ENCODE measurements at places on chromosomes 1 and 21.

GRCh38 chr1:81327103-81327710 lies 473.5 kb upstream of the ADGRL2 start:
- DNase-seq, result no peak

DNA sequence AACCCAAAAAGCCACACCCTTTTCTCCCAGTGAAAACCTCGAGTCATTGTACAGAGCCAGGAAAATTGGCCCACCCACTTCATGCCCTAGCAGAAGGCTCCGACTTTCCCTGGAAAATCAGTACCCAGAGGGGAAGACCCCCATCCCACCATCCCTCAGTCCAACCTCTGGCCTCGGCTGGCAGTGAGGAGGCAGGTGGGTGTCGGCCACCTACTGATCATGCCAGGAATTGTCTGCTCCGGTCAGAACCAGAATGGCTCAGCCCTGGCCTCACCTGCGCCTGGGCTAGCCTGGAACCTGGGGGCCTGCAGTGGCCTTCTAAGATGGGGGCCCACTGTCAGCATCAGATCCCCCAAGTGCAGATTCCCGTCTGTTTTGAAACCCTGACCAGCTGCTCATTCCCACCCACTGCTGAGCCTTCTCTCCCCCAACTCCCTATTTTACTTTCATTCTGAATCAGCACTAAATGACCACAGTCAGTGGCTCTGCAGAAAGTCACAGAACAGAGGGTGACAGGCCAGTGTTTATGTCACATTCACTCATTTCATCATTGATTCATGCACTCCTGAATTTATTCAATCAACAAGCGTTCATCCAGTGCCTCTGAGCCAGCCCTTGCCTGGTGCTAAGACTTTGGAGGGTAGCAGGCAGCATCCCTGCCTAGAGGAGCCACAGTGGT lies 3.0 kb upstream of the S100A9 start:
- DNase-seq, result no peak

DNA sequence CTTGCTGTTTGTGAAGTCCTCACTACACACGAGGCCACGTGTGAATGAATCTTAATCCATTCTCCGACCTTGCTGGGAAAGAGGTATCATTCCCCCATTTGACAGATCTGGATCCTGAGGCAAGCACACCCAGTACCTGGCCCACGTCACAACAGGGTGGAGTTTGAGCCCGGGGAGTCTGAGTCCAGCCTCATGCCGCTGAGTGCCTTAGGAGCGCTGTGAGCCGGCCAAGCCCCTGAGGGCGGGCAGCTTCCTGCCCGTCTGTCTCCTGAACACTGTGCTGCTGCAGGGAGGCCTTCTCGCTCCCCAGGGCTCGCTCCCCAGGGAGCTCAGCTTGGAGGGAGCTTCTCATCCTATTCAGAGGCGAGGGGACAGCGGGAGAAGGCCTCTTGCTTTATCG lies 29.7 kb downstream of the SLC45A1 start:
- DNase-seq, result no peak

GRCh38 chr1:77779529-77780281 lies at the start of gene MIGA1:
MIGA1 (plus strand) TSS chr1:77779649; CDS start chr1:77783253, 3,604 bp downstream.
- peak; percentile 71 for DNase-seq

DNA sequence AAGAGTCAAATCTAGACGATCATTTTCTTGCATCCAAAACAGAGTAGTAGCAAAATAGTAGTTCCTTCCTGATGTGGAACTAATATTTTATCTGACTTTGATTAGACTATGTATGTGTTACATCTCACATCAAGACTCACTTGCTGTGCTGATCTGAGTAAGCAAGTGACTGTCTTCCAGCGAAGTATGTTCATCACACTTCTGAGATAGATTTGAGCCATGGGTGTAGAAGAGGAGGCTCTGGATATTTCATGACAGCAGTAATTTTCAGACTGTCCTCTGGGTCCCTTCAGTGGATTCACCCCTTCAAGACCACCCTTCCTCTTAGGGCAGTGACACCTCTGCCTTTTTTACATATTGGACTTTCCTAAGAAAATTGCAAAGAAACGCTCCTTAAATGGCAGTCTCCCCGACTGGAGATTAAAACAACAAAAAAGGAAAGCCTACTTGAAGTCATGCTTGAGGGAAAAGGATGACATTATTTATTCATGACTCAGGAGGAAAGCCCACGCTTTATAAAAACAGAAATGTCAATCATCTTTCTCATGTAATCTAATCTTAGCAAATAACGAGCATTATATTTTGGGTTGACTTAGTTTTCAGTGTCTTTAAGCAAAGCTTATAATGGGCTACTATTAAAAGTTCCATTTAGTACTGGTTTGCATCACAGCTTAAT lies 22.8 kb downstream of the ATP1B1 start:
- no peak for DNase-seq

- DNase-seq, result no peak
Observed at GRCh38 chr1:178376008-178376407, 120.8 kb downstream of the CLEC20A start.

GRCh38 chr21:43207868-43208267 lies 39.1 kb downstream of the CRYAA start:
- DNase-seq, result no peak

GRCh38 chr1:66374561-66375111 lies 159.3 kb upstream of the SGIP1 start:
- DNase-seq, result no peak

DNA sequence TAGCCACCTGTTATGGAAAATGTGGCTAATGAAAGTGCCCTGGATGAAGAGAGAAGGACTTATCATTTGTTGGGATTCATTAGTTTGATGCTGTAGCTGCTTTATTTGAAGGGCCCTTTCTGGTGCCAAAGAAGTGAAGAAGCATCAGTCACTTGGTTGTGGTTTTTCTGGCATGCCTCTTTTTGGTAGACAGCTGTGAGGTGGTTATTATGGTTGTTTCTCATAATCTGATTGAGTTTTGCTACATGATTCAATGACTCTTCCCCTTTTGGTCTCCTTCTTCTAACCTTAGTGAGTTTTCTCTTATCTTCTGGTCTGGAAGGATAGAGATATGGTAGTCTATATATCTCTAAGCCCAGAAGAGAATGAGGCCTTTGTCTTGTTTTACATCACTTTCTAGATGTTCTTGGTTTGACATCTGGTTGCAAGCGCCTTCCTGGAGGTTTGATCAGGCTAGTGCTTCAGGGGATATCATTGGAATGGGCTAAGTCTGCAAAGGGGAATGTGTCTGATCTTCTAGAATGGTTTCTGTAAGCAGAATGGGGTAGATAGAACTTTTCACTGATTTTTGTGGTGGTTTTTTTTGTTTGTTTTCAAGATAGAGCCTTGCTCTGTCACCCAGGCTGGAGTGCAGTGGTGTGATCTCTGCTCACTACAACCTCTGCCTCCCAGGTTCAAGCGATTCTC lies 26.0 kb downstream of the ARID1A start:
- no peak for DNase-seq

DNA sequence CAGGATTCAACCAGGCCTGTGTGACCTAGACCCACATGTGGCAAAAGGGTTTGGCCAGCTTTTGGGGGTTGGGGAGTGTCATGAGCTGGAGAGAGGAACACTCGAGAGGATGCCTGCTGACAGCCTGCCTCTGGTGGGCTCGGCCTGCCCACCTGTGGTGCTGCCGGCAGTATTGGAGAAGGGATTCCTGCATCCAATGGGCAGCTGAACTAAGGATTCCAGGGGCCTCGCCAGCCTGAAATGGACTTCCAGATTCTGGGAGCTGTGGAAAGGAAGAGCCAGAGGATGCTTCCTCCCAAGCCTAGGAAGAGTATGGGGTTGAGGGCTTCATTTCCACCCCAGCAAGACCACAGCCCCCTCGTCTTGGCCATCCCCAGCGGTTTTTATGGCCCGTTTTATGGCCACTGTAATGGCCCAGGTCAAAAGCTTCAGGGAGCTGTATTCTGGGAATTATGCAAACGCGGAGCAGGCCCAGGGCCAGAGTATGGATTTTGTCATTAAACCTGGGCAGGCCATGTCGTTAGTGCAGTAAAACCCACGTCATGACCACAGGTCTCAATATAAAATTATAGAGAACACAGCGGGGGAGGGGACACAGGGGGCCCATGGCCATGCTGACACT lies 63.6 kb downstream of the TMEM53 start:
- no peak for DNase-seq

DNA sequence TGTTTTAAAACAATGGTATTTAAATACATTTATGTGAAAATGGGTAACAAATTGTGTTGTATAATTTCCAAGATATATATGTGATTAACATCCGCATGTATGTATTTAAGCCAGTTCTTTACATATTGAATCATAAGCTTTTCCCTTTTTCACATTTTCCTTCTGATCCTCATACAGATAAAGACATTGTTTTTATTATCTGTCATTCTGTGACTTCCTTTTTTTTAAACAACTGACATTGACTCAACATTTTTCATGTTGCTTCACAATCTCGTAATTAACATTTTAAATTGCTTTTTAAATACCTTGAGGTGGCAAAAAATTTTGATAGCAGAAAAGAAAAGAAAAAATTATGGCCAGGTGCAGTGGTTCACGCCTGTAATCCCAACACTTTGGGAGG lies 1.4 kb downstream of the STXBP3 start:
- no peak for DNase-seq

DNA sequence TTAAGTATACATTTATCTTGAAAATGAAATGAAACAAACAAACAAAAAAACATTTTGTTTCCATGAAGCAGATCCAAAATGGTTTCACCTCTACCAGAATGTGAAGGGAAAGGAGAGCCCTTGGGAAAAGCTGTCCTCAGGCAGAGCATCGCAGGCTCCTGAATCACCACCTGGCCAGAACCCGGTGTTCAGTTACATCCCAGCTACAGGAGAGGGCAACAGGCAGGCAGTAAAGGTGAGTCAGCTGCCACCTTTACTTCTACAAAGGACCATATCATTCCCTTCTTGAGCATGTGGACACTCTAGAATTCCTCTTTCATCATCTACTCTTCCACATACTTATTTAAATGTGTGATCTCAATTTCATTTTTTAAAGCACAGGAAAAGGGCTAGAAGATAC lies 151.2 kb downstream of the PIGK start:
- no peak for DNase-seq

DNA sequence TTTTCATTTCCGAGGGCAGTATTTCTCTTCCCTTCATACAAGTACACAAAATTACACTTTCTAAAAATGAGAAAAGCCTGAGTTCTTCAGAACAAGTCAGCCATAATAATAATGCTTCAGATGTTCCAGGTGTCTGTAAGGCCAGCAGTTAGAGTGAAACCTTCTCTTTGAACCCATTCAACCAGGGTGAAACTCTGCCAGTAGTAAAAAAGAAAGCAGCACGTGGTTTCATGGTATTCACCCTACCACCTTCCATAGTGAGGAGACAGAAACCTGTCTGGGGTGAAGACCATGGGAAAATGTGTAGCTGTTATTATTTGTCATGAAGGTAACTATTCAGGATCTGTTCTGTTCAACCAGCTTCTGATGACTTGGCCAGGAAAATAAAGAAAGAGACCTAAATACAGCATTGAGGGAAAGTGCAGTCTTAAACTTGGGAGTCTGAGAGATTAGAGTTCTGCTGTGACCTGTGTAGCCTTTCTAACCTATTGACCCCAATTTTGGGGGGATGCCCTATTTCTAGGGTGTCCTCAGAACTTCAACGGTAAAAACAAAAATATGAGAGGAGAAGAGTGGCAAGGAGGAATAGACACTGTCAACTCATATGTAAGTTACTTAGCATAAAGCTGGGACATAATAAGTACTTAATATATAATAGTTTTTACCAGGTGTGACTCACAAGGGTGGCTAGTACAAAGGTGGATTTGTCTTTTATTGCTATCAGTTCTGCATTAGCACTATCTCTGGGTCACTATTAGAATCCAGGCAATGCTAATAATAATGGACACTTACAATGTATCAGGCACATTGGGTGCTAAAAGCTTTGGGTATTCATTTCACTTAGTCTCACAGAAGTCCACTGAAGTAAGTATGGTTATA lies 70.0 kb upstream of the TNFSF4 start:
- no peak for DNase-seq

DNA sequence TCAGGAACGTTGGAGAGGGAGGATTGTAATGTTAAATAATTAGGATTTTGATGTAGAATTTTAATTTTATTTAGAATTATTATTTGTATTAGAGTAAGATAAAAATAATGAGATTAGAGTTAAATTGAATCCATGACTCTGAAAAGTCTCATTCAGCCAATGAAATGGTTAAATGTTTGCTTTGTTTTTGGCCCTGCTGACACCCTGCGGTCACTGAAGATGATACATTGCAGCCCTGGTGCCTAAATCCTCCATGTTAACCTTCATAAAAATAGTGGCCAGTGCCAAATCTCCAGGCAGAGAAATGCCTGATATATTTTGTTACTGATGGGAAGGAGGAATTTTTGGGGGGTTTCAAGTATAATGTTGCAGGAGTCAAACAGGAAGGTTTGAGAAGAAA lies 27.3 kb upstream of the RLF start:
- DNase-seq, result no peak

DNA sequence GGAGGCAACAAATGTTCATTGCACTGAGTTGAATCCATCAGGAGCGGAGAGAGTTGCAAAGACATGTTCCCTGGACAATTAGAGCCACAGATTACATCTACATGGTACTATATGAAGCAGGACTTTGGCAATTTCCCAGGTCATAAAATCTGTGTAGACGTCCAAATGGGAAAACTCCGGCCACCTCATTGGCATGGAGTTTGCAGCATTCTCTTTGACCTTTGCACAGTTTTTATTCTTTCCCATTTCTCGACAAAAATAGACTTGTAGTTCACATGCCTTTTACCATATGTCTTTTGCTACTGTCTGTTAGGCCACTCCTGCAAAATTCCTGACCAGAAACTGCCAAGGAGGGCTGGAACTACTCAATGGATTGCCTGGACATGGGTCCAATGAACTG lies 48.2 kb downstream of the UBE2T start:
- no peak for DNase-seq

GRCh38 chr1:192559115-192560006 lies 16.2 kb upstream of the RGS1 start:
- peak; percentile 85 for DNase-seq

GRCh38 chr1:56063461-56063860 lies 515.9 kb downstream of the PLPP3 start:
- DNase-seq, result no peak

DNA sequence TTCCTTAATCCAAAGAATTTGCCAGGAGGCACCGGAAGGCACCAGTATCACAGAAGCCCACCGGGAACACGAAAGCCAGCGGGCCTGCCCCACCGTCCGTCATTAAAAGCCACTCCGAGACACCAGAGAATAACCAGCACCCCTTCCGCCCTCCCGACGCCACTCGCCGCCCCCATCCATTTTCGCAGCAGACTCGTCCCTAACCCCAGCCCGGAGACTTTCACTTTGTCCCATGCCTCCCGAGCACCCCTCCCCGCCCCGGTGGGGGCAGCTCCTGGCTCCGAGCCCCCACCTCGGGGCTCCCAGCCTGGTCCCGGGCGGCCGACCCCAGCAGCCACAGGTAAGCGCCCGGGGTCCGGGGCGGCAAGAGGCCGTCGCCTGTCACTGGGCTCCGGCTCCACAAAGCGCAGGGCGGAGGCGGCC lies 105.4 kb downstream of the SLC45A1 start:
- no peak for DNase-seq

DNA sequence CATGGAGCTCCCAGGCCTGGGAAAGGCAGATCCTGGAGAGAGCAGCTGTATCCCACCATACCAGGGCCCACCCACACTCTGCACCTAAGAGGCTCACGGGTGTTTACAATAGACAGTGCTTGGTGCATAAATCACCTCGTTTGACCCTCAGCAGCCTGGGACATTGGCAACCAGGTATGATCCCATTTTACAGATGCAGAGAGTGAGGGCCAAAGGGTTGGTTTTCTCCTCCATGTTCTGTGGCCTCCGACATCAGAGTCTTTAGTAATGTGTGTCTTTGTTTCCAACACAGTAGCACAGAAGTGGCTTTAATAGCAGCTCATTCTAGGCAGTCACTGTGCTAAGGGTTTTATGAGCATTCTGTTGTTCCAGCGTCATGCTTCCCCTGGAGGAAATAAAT lies 176.5 kb downstream of the KAZN start:
- DNase-seq, result no peak

GRCh38 chr1:85297855-85298629 lies 21.6 kb upstream of the BCL10 start:
- peak; percentile 86 for DNase-seq

Measured in fibroblast of skin of left biceps (primary cell).